ENCODE measurements at places on chromosomes 6 and 20.

GRCh38 chr6:31005249-31006020 is 4.8 kb upstream of the MUC22 start:
- no peak for DNase-seq

- DNase-seq: no peak
Measured at GRCh38 chr20:9103955-9104354, 35.1 kb downstream of the PLCB4 start.

- no peak for DNase-seq
Measured at GRCh38 chr6:16972535-16972934, 129.3 kb upstream of the STMND1 start.

DNA sequence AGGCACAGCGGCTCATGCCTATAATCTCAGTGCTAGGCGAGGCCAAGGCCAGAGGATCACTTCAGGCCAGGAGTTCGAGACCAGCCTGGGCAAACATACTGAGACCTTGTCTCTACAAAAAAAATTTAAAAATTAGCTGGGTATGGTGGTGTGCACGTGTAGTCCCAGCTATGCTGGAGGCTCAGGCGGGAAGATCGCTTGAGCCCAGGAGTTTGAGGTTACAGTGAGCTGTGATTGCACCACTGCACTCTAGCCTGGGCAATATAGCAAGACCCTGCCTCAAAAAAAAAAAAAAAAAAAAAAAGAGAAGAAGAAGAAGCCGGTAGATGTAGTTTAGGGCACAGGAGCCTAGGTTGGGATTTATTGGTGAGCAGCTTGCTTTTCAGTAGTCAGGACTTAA is 20.7 kb downstream of the MTHFD1L start:
- no peak for DNase-seq

All from CD4-positive, alpha-beta T cell (primary cell).